ENCODE measurements at places on chromosomes 13 and 19. TPM values are rescaled to one million over a fixed set of nuclear protein-coding genes. Genes with fewer than 3 reads are reported as not detected.

DNA sequence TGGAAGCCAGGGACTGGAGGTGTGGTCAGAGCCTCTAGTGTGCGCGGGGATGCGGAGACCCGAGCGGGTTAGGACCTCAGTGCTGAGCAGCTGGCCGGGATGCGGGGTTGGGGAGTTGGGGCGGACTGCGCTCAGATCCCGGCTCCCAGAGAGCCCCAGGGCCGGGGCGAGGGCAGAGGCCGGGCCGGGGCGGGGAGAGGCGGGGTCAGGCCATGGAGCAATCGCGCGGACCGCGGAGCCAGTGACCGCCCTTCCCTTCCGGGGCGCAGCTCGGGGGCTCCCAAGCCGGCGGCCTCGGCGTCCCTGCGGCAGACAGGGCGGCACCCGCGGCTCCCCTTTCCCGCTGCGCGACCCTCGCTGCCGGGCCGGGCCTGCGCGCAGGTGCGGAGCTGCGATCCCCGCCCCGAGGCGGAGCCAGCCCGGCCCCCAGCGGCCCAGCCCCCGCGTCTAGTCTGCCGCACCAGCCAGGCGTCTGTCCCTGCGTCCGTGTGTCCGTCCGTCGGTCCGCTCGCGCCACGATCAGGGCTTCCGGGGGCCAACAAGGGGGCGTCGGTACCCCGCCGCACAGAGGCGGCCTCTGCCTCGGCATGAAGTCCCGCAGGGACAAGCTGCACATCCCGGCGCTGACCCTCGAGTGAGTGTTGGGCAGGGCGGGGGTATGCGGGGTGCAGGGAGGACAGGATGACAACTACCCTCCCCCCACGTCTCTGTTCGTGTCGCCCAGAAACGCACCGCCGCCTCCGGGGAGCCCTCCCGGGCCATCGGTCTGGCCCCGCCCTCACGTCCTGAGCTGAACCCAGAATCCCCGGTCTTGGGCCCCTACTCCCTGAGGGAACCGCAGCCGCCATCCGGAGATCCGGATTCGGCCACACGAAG, 12.4 kb downstream of the MAST3 start:
- no peak for DNase-seq

DNA sequence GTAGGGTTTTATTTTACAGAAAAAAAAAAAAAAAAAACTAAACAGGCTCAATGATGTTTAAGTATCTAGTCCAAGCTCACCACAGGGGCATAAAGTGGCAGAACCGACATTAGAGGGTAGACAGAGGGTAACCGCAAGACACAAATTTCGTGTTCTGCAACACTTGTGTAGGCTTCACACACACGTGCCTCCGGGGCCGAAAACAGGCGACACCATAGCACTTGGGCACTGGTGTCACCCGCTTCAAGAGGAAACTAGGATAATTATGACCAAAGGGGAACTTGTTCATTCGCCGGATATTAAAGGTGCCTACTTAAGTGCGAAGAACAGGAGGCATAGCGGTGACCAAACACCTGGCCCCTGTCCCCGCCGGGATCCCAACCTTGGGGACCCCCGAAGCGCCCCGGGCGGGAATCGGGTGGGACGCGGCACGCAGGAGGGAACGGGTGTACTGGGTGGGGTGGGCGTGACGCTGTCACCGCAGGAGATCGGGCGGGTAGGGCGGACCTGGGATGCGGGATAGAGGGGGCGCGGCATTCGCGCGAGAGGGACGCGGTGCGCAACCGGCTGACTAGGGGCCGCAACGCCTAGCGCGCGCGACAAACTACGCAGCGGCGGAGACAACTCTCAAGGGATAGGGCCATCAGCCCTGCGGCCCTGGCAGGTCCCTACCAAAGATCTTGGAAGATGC, 558 bp downstream of the MZT1 start:
- no peak for DNase-seq

The PALM3 gene
- under 0.01 TPM for total RNA-seq

DNA sequence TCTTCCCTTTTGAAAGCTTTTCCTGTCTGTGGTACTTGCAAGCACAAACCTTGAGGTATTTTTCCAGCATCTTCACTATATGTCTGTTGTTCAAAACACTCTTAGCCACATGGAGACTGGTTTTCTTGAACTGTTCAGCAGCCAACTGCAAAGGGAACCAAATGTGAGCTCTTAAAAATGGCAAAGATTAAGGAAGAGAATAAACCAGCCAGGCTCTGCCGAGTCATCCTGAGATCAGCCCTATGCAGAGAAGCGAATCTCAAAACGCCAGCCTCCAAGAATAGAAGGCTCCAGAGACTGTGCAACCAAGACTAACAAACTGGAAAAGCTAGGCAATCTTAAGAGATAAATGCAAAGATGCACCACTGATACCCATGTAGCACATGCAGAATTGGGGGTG, 20.7 kb downstream of the AKAP8 start:
- peak; percentile 41 for DNase-seq

DNA sequence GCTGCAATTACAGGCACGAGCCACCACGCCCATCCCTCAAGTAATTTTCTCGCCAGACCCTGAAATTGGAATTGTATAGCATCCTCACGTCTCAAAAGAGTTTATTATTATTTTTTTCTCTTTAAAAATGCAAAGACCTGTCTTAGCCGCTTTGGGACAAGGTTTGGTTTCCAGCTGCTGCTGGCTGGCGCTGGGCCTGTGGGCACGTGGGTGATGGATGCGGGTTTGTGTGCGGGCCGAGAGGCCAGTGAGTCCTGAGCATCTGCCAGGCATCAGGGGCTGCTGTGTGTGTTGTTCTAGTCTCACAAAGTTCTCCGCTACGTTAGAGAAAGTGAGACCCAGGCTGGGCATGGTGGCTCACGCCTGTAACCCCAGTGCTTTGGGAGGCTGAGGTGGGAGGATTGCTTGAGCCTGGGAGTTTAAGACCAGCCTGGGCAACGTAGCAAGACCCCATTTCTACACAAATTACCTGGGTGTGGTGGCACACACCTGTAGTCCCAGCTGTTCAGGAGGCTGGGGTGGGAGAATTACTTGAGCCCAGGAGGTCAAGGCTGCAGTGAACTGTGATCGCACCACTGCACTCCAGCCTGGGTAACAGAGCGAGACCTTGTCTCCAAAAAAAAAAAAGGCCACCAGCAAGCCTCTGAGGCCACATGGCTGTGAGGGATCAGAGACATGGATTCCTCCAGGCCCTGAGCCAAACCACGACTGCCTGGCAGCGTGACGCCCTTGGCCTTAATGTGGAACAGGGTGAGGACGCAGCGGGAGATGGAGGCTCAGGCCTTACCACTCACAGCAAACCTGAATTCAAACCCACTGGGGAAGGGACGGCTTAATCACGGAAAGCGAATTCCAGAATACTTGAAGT, 4.7 kb upstream of the TMPRSS9 start:
- no peak for DNase-seq

DNA sequence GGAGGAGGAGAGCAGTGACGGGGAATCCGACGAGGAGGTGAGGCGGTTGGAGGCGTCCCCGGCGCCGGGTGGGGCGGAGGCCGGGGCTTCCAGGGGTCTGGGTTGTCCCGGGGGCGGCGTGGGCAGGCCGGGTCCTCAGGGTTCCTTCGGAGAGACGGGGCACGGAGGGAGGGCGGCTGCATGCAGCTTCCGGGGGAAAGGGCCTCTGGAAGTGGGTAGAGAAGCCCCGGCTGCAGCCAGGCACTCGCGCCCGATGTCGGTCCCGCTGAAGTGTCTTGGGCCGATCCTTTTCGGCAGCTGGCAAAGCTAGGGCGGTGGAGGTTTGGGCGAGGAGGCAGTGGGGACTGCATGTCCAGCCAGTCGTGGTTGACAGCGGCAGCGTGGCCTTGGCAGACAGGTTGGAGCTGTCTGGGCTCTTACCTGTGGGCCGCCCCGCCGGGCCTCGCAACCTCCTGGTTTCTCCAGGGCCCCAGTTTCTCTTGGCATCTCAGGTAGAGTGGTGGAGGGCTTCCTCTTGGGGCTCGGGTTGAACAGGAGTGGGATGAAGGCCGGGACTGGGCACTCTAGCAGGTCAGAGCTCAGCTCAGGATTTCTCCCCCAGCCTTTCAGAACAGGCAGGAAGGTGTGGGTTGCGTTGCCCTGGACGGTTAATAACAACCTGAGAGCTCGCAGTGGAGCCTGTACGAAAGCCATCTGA, 690 bp downstream of the KMT2B start:
- DNase-seq, result no peak

- DNase-seq, result no peak
Observed at GRCh38 chr13:22161871-22162270, 491.0 kb downstream of the FGF9 start.

DNA sequence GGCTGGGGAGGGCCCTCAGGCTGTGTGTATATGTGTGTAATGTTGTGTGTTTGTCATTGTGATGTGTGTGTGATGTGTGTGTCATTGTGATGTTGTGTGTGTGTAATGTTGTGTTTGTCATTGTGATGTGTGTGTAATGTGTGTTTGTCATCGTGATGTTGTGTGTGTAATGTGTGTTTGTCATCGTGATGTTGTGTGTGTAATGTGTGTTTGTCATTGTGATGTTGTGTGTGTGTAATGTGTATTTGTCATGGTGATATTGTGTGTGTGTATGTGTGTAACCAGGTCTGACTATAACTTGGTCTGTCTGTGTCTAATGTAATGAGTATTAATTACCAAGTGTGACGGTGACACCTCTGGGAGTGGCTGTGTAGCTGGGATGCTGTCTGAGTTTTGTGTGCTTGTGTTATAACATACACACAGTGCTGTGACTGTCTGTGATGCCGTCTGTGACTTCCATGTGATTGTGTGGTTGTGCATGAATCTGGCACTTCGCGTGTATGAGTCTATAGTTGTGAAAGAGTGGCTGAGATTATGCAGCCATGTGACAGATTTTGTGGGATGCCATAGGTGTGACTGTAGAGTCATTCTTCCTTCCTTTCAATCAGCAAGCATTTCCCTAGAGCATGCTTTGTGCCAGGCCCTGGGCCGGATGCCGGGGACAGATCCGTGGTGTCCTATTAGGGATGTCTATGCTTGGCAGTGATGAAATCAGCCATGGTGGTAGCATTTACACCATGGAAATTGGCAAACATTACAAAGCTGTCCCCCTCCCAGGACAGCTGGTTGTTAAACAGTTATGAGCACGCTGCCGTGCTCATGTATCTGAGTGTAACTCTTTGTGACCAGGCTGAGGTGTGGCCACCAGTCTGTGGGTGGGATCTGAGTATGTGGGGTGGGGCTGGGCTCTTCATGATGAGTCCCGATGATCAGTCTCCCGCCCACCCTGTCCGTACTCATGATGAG, 6.4 kb downstream of the TNFSF14 start:
- DNase-seq, result no peak

DNA sequence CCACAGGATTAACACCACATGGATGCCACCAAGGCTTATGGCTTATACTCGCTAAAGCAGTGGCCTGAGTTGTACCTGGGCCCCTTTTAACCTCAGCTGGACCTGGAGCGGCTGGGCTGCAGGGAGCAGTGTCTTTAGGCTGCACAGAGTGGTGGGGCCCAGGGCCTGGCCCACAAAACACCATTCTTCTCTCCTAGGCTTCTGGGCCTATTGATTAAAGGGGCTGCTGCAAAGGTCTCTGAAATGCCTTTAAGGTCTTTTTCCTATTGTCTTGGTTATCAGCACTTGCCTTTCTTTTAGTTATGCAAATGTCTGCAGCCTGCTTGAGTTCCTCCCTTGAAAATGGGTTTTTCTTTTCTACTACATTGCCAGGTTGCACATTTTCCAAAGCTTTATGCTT, 973.9 kb upstream of the PRR20A start:
- DNase-seq, result no peak

GRCh38 chr13:103178986-103179943, 113.0 kb upstream of the SLC10A2 start:
- DNase-seq, result no peak

The ZNF837 gene
- total RNA-seq, result 0.56 TPM

GRCh38 chr19:5024282-5024681, 55.4 kb downstream of the KDM4B start:
- DNase-seq, result no peak

The ZNF429 gene
- total RNA-seq, result 5.3 TPM

DNA sequence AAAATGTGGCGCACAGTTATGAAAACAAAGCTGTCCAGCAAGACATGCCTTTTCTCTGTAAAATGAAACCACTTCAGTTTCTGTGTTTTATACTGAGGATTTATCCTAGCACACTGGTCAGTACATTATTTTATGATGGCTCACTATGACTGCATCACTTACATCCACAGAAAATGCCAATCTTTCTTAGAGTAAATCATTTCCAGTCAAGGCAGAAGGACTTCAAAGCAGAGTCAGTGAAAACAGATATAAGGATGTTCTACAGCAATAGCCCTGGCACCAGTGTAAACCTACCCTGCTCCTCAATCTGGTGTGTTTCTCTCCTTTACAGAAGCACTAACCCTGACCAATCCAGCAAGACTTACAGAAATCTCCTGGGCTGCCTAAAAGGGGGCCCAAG, 473.5 kb downstream of the GPC6 start:
- DNase-seq, result peak; percentile 79

DNA sequence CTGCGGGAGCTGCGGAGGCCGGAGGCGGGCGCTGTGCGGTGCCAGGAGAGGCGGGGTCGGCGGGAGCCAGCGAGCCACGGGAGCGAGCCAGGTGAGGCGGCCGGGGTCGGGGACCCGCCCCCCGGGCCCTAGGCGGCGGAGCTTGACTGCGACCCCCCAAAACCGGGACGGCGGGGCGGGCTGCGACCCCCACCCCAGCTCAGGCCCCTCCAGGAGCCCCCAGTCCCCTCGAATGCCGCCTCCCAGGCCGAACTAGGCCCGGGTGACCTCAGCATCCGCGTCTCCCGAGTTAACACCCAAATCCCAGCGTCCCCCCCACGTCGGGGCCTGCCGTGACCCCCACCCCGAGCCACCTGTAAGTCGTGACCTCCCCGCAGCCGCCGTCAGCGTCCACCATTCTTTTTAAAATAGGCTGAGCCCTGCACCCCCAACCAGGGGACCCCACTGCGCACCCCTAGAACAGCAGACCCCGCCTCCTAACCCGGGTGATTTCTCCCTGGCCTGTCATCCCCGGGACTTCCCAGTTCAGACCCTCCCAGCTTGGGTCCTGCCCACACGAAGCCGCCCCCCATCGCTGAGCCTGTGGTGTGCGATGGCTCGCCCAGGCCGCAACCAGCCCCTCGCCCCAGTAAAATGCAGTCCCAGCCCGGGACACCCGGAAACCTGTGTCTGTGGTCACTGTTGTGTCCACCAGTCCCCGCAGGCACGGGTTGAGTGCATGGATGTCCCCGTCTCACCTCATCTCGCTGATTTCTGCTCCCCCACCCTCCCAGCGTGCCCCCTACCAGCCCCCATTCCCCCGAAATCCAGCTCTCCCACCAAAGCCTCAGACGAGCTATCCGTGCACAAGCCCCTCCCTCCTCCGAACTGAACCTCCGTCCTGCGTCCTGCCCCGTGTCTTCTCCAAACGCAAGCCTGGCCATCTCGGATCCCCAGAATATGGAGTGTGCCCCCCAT, 551 bp downstream of the FZR1 start:
- no peak for DNase-seq

The C19orf33 gene
- total RNA-seq, result 1.4 TPM

DNA sequence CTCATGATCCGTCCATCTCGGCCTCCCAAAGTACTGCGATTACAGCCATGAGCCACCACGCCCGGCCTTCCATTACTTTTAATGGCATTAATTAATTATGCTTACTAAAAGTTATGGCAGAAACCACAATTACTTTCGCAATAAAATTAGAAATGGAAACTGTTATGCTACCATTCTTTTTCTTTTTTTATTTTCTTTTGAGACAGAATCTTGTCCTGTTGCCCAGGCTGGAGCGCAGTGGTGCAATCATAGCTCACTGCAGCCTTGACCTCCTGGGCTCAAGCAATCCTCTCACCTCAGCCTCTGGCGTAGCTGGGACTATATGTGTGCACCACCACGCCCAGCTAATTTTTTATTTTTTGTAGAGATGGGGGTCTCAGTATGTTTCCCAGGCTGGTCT, 4.6 kb upstream of the BST2 start:
- DNase-seq, result no peak

The NLRP7 gene
- total RNA-seq, result not detected
